Bone marrow (tissue), 2 donors: ENCODE measurements at places on chromosomes 4 and X.

DNA sequence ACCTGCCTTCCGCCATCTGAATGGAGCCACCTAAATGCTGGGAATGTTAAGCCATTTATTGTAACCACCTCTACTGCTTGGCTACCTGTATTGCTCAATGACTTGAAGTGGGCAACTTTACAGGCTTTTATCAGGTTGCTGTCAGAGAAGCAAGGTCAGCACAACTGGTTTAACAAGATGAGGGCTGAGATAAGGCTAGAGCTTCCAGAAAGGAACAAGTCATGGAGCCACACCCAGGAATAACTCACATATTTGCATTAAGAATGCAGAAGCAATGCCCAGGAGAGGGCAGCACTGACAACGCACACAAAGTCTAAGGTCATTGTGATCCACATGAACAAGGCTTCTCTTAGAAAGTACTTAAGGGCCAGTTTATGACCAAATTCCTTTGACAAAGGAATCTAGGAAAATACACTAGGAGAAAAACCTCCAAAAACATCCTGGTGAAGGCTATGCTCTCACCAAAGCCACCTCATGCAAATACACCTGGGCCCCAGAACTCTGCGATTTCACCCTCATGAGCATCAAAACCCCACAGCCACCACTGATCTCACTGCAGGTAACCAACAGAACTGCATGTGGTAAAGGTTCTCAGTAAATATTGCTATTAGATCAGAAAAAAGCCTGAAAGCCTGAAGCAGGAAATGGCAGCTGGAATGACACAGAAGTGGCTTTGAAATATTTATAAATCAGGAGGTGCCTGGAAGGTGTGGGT lies 15.0 kb upstream of the STS start:
- DNase-seq: no peak

DNA sequence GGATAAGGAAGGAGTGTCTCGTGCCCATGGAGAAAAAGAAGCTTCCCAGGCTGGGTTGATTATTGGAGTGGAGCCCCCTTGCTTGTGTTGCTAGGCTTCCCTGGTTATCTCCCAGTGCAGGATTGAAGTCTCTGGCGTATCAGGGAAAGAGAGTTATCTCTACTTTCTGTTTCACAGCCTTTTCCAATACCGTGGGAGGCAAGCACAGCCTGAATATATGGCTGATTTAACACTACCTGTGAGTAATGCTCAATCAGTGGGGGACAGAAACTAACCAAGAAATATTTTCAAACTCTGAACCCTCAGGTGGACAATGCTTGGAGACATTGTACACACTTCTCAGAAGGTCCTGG lies 65.2 kb downstream of the SERPINA7 start:
- no peak for DNase-seq

GRCh38 chr4:84673475-84674240 lies 90.7 kb downstream of the CDS1 start:
- no peak for DNase-seq

- DNase-seq: no peak
Observed at GRCh38 chr4:109412776-109413175, 20.8 kb upstream of the SEC24B start.

DNA sequence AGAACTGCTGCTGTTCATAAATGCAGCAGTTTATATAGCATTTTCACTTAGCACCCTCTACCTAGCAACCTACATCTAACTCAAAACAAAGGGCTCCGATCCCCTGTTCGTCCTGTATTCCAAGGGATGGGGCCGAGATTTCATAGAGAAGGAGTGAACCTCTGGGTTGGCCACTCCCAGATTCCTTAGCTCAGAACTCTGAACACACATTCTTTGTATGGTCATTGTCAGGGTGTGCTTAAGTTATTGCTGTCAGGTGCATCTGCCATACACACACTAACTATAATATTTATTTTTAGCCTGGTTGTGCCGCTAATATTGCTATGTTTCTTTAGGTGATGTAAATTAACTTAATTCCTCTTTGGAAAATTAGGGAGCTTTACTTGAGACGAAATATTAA lies 47.7 kb upstream of the AADAT start:
- no peak for DNase-seq

DNA sequence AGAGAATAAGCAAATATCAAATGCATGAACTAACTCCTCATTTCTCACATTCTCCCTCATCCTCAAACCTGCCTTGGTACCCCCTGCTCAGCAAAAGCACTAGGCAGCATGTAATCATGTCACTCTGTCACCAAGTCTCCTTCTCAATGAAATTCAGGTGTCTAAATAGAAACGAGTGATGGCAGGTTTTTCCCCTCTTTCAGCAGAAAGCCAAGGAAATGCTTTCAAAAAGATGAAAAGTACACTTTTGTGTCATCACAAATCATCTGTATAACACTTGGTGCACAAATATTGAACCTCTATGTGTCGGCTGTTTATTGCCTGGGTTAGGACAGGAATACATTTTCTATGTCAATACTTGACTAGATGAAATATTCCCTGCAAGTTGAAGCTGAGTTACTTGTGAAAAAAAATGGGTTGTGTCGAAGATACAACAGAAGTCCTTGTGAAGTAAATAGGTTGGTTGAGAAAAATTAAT lies 285.1 kb upstream of the MAGEB18 start:
- DNase-seq: no peak

DNA sequence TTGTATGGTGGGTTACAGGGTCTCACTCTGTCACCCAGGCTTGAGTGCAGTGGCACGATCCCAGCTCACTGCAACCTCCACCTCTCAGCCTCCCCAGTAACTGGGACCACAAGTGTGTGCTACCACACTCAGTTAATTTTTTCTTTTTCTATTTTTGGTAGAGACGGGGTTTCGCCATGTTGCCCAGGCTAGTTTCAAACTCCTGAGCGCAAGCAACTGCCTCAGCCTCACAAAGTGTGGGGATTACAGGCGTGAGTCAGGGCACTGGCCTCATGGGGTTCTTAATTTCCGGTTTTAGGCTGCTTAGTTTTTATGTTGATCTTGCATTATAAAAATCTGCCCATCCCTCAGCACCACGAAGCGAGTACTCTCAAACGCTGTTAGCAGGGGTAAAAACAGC lies 6.7 kb downstream of the BCAP31 start:
- DNase-seq: no peak
